Muscle of leg (tissue), 16 donors: ENCODE measurements at places on chromosomes 7 and 10.

DNA sequence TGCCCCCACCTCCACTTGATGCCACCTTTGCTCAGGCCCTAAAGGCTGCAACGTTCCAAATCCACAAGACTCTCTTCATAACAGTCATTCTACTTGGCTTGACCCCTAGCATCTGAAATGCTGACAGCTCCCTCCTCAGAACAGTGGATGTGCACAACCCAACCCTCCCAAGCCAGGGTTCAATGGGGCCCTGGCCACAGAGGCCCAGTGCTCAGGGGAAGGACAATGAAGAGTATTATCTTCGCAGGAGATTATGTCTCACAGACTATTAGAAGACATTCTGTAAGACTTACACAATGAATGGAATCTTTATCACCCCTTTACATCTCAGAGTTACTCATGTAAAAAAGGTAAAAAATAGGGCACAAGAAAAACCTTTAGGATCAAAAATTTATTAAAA, 20.4 kb downstream of the ERCC6 start:
- H3K4me3 ChIP-seq = no peak overlapping the region
- peaks cover 15% of the 10 kb centered on the region for H3K4me1 ChIP-seq
- DNase-seq = no peak
- no peaks in the 10 kb centered on the region for H3K27me3 ChIP-seq
- peaks cover 21% of the 10 kb centered on the region for H3K36me3 ChIP-seq

DNA sequence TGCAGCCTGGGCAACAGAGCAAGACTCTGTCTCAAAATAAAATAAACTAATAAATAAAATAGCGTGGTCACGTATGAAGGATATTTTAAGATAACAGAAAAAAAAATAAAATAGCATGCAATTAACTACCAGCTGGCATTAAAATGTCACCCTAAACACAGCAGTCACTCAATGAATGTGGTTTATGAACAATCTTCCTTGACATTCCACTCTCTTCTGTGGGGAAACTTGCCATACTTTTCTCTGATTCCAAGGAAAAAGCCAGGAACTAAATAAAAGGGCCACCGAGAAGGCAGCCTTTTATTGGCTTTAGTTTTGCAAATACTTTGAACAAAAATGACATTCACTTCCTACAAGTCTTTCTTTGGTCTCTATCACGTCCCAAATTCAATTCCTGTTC, 266.6 kb downstream of the PARD3 start:
- no peaks in the 10 kb centered on the region for H3K36me3 ChIP-seq
- H3K27ac ChIP-seq = no peak overlapping the region
- no peaks in the 10 kb centered on the region for H3K4me1 ChIP-seq
- no peak overlapping the region for H3K4me3 ChIP-seq
- no peak for DNase-seq
- H3K27me3 ChIP-seq = no peaks in the 10 kb centered on the region

DNA sequence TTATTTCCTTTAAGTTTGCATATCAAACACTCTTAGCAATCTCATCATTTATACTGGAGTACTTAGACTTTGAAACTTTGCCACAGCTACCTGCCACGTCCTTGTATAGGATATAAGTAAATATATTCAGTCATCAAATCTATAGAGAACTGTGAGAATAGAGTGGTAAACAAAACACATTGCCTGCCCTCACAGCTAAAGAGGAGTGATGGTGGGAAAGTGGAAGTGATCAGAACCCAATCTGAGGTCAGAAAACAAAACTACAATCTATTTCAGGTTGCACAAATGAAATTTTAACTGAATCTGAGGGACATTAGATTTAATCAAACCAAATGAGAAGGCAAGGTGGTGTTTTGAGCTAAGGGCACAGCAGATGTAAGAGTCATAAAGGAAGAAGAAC, 74.8 kb downstream of the ZEB1 start:
- H3K27ac ChIP-seq = no peak overlapping the region
- H3K27me3 ChIP-seq = no peaks in the 10 kb centered on the region
- peaks cover 2% of the 10 kb centered on the region for H3K4me1 ChIP-seq

GRCh38 chr10:48599830-48600134, 5.1 kb downstream of the ARHGAP22 start:
- no peak overlapping the region for H3K27ac ChIP-seq
- peaks cover 21% of the 10 kb centered on the region for H3K27me3 ChIP-seq
- H3K4me1 ChIP-seq = peaks cover 17% of the 10 kb centered on the region
- H3K36me3 ChIP-seq = no peaks in the 10 kb centered on the region

DNA sequence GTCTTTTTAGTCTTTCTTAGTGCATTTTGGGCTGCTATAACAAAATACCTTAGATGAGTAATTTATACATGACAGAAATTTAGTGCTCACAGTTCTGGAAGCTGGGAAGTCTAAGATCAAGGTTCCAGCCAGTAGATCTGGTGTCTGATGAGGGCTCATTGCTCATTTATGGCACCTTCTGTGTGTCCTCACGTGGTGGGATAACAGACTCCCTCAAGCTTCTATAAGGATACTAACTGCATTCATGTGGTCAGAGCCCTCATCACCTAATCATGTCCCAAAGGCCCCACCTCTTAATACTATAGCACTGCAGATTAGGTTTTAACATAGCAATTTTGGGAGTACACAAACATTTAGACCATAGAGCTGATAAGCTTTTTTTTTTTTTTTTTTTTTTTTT, 80.4 kb downstream of the ZNRF2 start:
- H3K27ac ChIP-seq = no peak overlapping the region
- H3K4me3 ChIP-seq = no peak overlapping the region
- no peaks in the 10 kb centered on the region for H3K4me1 ChIP-seq
- no peak for DNase-seq
- no peaks in the 10 kb centered on the region for H3K27me3 ChIP-seq
- H3K36me3 ChIP-seq = no peaks in the 10 kb centered on the region

DNA sequence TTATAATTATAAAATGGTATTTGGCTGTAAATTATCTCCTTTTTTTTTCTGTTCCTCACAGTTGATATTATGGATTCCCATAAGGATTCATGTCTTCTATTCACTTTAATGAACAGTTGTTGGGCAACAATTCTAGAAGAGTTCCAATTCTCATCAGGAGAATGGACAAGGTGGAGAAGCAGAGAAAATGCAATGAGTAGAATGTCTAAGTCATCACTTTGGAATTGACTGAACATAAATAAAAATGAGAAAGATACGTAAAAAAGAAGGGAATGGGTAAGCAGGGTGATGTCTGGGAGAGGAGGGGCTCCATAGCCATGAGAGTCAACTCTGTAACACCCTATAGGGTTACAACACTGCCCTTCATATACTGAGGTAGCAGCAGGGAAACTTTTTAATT, 1.8 kb upstream of the CAV2 start:
- DNase-seq = no peak
- peaks cover 3% of the 10 kb centered on the region for H3K27me3 ChIP-seq
- H3K4me1 ChIP-seq = peaks cover 11% of the 10 kb centered on the region
- no peaks in the 10 kb centered on the region for H3K36me3 ChIP-seq
- no peak overlapping the region for H3K4me3 ChIP-seq
